ENCODE measurements at places on chromosomes 3 and 15.
A peak's percentile ranks its signal among the peaks of the same experiment; 100 is the strongest.

DNA sequence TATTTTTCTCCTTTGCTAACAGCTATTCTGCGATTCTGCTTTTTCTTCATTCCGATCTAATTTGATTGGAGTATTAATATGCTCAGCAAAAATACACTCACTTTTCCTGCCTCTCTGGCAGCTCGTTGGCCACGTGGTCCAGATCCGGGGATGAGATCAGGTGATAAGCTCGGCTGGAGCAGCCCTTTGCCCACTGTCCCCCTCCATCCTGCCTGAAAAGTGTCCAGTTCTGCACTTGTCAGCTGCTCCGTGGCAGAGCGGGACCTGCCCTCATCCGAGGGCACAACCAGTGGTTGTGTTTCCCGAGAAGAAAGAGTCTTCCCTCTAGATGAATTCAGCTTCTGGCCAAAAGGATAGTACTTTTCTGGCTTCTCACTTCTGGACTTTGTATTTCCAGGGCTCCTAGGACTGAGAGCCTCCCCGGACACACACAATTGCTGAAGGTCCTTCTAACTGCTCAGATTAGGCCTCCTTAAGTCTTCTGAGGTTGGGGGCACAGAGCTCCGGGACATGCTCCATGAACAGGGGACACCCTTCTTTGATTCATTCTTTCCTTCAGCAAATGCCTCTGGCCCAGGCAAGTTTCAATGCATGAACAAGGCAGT is 103.9 kb upstream of the ALDH1A3 start:
- DNase-seq, result no peak

GRCh38 chr3:161854232-161854771 is 357.7 kb downstream of the OTOL1 start:
- no peak for DNase-seq

DNA sequence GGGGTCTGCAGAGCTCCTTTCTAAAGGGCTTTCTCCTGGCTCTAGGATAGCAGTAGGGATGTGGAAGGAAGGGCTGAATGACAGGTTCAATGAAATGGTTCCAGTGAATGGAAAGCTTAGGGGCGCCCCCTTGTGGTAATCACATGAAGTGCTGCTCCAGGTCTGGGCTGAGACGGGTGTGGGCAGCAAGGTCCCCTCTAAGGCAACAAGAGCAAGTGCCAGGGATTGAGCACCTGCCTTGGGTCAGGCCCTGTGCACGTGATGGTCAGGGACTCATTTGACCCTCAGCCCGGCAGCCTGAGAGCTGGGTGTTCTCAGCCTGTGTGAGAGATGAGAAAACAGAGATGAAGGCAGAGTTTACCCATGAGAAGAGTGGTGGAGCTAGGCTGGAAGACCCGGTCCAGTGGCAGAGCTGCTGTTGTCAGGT is 12.1 kb upstream of the CX3CR1 start:
- DNase-seq, result peak; percentile 76

DNA sequence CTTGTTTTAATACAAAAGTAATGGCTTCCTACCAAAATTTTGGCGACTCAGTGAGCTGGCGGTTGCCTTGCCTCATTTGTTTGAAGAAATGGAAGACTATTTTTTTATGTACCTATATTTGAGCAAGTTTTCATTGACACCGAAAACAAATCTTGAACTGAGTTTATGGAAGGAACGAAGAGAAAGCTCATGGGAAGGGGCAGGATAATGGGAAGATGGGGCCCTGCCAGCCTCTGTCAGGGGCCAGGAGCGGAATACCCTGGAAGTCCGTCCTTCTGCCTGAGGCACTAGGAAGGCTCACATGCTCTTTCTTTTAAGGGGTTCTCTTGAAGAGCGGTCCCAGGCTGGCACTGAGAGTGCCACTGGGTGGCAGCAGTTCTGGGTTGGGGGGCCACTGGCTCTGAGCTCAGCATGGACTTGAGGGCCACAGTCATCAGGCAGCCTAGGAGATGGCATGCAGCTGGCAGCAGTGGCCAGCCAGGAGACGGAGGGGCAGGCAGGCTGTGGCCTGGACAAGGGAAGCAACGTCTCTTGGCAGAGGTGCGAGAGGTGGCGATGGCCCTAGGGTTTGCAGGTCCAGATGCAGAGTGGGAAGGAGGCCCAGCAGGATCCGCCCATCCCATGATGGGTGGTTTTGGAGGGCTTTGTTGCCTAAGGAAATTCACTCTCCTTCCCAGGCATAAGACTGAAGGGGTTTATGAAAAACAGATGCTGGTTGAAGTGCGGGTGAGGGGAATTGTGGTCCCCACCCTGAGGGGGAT is 41.6 kb downstream of the ISG20 start:
- no peak for DNase-seq

DNA sequence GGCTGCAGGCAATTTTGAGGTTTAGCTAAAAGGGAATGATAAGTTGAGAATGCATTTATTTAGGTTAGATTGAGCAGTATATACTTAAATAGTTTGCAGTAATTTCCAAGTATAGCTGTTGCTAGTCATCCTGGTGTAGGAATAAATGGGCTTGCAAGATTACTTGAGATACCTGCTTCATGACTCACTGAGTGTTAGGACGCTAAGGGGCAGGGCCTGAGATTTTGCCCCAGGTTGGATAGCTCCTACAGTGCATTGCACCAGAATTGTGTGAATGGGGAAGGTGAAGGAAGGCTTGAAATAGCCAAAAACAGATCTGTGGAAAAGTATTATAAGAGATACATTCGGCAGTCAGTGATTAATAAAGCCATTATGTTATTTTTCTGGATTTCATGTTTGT is 72.8 kb downstream of the KCNH8 start:
- DNase-seq, result no peak

DNA sequence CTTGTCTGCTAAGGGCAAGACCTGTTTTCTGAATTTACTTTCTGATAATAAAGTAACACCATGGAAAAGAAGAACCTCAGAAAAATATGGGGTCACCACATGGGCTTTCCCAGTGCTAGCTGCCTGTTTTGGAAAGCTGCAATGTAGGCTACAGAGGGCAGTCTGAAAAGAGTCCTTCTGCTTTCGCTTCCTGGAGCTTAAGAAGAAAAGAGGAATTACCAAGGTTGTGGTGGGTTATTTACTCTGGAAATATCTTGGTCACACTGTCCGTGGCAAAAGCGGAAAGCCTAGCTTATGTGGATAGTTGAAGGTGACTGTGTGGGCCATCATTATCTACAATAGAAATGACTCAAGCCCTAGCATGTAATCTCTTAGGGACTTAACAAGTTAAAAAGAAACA is 31.7 kb upstream of the IP6K2 start:
- DNase-seq, result peak; percentile 11

- no peak for DNase-seq
These were observed 210.5 kb downstream of the DOCK3 start for GRCh38 chr3:50885070-50885850.

Measured in CD8-positive, alpha-beta T cell (primary cell).